KBM-7 (cell line): ENCODE measurements at places on chromosomes 6 and 20.
A peak's percentile ranks its signal among the peaks of the same experiment; 100 is the strongest.

- DNase-seq: no peak
These were observed 17.2 kb downstream of the CDC5L start for GRCh38 chr6:44404715-44405099.

DNA sequence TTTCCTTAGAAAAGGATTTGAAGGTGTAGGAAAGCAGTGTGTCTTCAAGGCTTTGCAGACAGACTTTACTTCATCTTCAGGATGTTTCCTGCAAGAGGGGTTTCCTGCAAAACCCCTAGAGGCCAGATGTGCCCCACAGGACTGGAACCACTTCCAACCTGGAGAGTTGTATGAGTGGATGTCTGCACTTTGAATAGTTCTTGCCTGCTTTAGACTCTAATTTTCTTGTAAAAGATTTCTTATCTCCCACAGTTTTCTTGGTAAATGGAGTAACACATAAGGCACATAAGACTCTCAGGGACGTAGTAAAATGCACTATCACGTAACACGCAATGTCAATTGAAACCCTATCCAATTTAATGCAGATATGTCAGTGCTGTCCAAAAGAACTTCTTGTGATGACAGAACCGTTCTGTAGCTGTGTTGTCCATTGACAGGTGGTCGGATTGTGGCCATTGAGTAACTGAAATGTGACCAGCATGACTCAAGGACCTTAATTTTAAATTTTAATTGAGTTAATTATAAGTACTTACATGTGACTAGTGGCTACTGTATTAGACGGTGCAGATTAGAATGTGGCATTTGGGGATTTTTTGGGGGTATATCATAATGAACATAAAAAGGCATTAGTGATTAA, 118.7 kb downstream of the JARID2 start:
- no peak for DNase-seq

- DNase-seq: no peak
These were observed 521.1 kb downstream of the TFAP2B start for GRCh38 chr6:51339728-51340127.

GRCh38 chr20:41932431-41932830, 314.3 kb upstream of the CHD6 start:
- DNase-seq: no peak

DNA sequence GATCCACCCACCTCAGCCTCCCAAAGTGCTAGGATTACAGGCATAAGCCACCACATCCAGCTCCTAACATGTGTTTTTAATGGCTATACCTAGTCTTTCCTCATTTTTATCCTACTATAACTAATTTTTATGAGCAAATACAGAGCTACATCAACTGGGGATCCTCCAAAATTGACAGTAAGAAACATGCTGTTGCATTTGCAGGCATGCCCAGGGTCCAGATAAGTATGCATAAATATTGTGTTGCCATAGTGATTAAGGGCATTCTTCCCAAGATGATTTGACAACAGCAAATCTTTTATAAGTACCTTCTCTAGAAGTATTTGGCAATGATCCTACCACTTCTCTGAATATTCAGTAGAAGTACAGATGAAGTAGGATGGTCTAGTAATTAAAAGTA, 41.9 kb upstream of the MOXD1 start:
- no peak for DNase-seq

- no peak for DNase-seq
These were observed 211.4 kb downstream of the ERMARD start for GRCh38 chr6:169962604-169963469.

DNA sequence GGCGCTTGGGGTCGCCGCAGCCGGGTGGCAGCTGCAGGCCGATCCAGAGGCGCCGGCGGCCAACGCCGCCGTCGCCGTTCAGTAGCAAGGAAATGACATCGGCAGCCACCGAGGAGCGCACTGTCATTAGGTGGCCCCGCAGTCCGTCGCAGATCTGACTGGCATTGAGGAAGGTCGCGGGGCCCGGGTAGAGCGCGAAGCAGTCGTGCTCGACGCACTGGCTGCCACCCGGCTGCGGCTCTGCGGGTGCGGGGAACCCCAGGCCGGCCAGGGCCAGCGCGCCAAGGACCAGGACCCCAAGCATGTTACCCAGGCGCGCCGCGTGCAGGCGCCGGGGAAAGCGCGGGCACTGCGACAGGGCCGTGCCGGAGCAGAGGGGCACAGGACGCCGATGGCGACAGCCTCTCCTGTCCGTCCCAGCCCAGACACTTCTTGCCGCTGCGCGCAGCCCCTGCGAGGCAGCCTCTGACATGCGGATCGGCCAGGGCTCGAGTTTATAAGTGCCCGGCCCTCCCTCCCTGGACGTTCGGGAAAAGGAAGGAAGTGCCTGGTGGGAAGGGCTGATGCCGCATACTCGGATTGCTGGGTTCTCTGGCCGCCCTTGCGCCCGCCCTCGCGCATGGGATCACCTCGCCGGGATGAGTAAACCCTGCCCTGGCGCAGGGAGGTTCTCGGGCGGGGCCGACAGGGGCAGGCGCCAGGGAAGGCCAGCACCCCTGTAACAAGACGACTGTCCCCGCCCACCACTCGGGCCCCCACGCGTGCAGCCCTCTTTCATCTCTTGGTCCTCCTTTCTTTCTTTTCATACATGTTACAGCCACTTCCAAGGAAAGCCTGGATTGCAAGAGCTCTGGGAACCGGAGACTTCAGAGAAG, at the start of gene THBD:
THBD (minus strand) TSS at position 472 of the 875 bp plus-strand sequence; CDS start at position 304, 168 bp downstream.
- peak; percentile 37 for DNase-seq

DNA sequence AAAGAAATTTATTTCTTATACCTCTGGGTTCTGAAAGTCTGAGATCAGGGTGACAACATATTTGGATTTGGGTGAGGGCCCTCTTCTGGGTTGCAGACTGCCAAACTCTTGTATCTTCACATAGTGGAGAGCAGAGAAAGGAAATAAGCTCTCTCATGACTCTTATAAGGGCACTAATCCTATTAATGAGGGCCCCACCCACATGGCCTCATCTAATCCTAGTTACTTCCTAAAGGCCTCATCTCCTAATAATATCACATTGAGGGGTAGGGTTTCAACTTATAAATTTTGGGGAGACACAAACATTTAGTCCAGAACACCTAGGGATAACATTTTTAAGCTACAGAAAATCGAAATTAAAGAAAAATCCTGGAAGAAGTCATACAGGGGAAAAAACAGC, 5.1 kb upstream of the ZNF391 start:
- DNase-seq: no peak

GRCh38 chr20:57677584-57677982, 32.2 kb downstream of the PMEPA1 start:
- DNase-seq: no peak

DNA sequence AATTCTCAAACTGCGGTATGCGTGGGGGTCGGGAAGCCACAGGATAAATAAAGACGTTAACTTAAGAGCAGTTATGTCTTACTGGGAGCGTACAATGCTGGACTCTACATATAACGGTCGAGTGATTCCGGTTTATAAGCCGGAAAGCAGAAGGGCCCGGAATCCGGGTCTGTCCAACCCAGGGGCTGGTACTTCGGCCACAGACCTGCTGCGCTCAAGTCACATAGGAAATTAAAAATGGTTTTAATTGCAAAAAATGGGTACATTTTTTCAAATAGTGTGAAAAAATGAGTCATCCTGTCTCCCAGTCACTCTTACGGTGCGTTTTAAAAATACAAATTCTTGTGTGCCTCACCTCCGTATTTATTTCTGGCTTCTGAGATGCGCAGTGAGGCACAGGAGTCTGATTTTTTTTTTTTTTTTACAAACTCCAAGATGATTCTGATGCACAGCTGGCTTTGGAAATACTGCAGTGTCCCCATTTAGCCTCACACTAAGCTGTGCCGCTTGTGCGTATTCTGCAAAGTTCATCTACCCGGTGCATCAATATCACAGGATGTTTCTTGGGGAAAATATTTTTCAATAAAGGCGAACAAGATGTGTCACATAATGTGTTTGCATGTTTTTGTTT, 1.0 kb downstream of the PCIF1 start:
- no peak for DNase-seq

- DNase-seq: no peak
These were observed 54.1 kb upstream of the SHLD1 start for GRCh38 chr20:5696011-5696559.

GRCh38 chr20:63099456-63100173, 92.9 kb upstream of the BHLHE23 start:
- no peak for DNase-seq

DNA sequence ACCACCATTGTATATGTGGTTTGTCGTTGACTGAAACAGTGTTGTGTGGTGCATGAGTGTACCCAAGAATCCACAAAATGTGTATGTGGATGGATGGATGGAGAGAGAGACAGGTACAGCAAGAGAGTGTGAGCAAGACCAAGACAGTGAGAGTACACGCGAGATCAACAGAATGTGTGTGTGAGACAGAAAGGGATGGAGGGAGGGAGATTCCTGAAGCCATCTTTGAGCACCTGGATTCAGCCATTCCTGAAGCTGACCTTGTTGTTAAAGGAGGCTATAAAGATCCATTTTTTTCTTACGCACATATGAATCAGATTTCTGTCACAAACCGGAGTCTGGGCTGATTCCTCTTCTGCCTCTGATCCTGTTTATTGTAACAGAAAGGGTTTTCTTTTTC, 64.1 kb downstream of the TFAP2C start:
- no peak for DNase-seq

- DNase-seq: no peak
These were observed 2.6 kb downstream of the SMIM29 start for GRCh38 chr6:34246249-34246562.

- no peak for DNase-seq
These were observed 245.3 kb upstream of the FOXQ1 start for GRCh38 chr6:1066449-1067090.

DNA sequence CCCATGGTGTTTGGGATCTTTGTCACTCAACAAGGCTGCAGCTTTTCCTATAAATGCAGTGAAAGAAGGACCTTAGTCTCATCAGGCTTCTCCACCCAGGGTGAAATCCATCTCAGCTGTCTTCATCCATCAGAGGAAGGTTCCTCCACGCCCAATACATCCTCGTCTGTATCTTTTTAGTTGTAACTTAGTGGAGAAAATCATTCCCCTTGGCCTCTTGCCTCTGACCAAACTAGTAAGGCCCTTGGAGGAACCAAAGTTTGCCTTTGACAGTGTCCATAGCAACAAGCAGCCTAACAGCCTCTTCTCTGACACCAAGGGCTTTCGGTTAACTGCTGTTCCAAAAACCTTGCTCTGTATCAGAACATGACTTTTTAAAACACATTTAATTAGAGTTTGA, 230.3 kb upstream of the ECI2 start:
- no peak for DNase-seq

- no peak for DNase-seq
These were observed 50.0 kb upstream of the SLC22A23 start for GRCh38 chr6:3506751-3507383.

DNA sequence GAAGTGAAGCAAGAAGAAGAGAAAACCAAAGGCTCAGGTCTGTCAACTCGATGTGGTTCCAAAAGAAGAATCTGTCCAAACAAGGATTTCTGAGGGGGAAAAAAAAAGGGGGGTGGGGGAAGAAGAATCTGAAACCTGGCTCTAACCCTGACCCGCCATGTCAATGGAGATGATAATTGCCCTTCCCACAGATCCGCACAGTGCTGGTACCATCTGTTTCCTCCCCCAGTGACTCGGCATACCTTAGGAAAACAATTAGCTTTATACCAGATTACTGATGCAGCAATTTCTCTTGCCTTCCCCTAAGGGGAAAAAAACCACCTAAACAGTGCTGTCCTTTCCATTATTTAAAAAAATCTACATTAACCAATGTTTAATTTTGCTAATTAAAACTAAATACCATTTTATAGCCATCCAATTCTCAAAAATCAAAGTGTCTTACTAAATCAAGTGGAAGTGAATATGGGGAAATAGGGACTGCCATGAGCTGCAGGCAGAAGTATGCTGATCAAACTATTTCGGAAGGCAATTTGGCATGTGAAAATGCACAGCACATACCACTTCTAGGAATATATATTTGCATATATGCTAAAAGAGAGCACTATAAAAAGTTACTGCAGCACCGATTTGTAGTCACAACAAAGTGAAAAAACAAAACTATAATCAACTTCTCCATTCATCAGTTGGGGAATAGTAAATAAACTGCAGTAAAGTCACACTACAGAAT, 46.8 kb downstream of the MAP7 start:
- peak; percentile 86 for DNase-seq

GRCh38 chr20:57089699-57090144, 176.7 kb downstream of the BMP7 start:
- peak; percentile 49 for DNase-seq

GRCh38 chr20:54645445-54646155, 170.2 kb downstream of the DOK5 start:
- no peak for DNase-seq

DNA sequence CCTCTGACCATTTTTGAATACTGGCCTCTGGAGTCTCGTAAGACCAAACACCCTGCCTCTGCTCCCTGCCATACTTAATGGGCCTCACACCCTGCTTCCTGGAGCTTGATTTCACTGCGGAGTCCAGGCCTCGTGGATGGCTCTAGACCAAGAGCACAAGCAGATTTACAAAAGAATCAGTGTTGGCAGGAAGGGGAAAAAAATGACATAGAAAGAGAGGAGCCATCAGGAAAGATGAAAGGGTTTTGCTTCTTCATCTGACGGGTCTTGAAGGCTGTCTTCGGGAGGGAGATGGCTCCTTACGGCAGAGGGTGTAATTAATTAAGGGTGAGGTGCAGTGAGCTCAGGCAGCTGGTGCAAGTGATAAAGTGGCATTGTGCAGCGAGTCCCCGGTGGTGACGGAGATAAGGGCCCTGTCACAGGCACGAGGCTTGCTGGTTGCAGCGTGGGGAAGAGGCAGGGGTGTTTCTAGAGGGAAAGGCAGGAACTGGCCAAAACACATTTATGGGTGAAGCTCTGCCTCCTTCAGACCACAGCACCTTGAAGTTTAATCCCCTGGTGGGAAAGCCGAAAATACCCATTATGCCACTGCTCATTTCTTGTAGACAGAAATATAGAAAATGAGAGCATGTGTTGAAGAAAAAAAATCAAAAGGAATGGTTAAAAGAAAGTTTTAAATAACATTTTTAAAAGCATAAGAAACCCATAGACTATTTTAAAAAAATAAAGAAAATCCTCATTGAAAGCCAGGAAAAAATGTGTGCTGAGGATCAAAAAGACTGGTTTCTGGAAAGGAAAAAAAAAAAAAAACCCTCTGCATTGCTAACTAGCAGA, 128.6 kb upstream of the LRFN2 start:
- peak; percentile 11 for DNase-seq

DNA sequence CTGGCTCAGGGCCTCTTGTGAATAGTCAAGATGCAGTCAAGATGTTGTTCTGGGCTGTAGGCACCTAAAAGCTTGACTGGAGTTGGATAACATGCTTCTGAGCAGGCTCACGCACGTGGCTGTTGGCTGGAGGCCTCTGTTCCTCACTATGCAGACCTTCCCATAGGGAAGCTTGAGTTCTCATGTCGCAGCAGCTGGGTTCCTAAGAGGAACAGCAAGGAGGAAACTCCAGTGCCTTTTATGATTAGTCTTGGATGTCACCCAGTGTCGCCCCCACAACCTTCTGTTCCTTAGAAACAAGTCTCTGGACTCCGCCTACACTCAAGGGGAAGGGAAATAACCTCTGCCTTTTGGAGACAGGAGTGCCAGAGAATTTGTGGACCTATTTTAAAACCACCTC, 210.7 kb downstream of the BCAS1 start:
- peak; percentile 51 for DNase-seq

- DNase-seq: no peak
These were observed 22.3 kb upstream of the LMBRD1 start for GRCh38 chr6:69819138-69819537.

GRCh38 chr20:25323496-25324246, 67.0 kb downstream of the ABHD12 start:
- DNase-seq: no peak

GRCh38 chr6:74431873-74432580, 736.0 kb downstream of the CD109 start:
- DNase-seq: no peak

- DNase-seq: no peak
These were observed 25.6 kb upstream of the ENPP4 start for GRCh38 chr6:46104209-46104608.

- no peak for DNase-seq
These were observed 108.7 kb upstream of the GMDS start for GRCh38 chr6:2354138-2354491.
